Ovary (tissue), 10 donors: ENCODE measurements at places on chromosomes 2 and 18. TPM values are rescaled to one million over a fixed set of nuclear protein-coding genes. Genes with fewer than 3 reads are reported as not detected.

GRCh38 chr2:12151716-12152115 is 405.3 kb downstream of the LPIN1 start:
- no peak for DNase-seq
- H3K27ac ChIP-seq = no peak overlapping the region
- H3K27me3 ChIP-seq = no peaks in the 10 kb centered on the region
- H3K4me1 ChIP-seq = no peaks in the 10 kb centered on the region
- no peaks in the 10 kb centered on the region for H3K36me3 ChIP-seq

DNA sequence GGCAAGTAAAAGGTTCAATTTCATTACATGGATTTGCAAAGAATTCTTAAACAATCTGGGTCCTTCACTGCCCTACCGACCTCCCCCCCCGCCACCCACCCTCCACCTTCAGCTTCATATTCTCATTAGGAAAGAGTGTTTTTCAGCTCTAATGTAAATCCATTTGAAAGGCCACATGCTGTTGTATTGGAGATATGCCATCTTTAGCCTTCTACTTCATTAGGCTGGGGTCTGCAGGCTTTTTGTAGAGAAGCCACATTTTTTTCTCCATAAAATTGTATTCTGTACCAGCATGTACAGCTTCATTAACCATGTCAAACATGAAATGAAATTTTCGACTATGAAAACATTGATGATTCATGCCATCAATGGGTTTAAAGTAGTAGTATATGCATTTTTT is 42.8 kb upstream of the THUMPD2 start:
- H3K27ac ChIP-seq = no peak overlapping the region
- no peaks in the 10 kb centered on the region for H3K36me3 ChIP-seq
- no peaks in the 10 kb centered on the region for H3K4me1 ChIP-seq
- no peak overlapping the region for H3K4me3 ChIP-seq

GRCh38 chr2:39141334-39142271 is 20.8 kb upstream of the SOS1 start:
- no peak overlapping the region for H3K27ac ChIP-seq
- no peaks in the 10 kb centered on the region for H3K36me3 ChIP-seq
- H3K27me3 ChIP-seq = no peaks in the 10 kb centered on the region

- no peaks in the 10 kb centered on the region for H3K27me3 ChIP-seq
- no peak for DNase-seq
- no peaks in the 10 kb centered on the region for H3K36me3 ChIP-seq
- no peak overlapping the region for H3K4me3 ChIP-seq
- H3K27ac ChIP-seq = no peak overlapping the region
Observed at GRCh38 chr18:48728204-48728833, 189.5 kb downstream of the CTIF start.

RETREG2 gene
- 106 TPM for total RNA-seq

DNA sequence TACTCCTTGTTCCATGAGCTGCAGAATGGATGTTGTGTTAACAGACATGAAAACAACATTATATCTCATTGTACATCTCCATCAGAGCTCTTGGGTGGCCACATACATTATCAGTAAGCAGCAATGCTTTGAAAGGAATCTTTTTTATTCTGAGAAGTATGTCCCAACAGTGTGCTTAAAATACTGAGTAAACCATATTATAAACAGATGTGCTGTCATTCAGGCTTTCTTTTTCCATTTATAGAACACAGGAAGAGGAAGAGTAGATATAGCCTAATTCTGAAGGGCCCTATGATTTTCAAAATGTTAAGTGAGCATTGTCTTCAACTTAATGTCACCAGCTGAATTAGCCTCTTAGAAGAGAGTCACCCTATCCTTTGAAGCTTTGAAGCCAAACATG is 44.3 kb upstream of the CABYR start:
- H3K4me1 ChIP-seq = no peaks in the 10 kb centered on the region
- H3K27me3 ChIP-seq = peaks cover under 1% of the 10 kb centered on the region
- DNase-seq = no peak
- no peak overlapping the region for H3K27ac ChIP-seq
- H3K36me3 ChIP-seq = no peaks in the 10 kb centered on the region

- no peak for DNase-seq
- no peak overlapping the region for H3K27ac ChIP-seq
- no peaks in the 10 kb centered on the region for H3K27me3 ChIP-seq
Observed at GRCh38 chr2:235244255-235245220, 249.3 kb upstream of the AGAP1 start.

DNA sequence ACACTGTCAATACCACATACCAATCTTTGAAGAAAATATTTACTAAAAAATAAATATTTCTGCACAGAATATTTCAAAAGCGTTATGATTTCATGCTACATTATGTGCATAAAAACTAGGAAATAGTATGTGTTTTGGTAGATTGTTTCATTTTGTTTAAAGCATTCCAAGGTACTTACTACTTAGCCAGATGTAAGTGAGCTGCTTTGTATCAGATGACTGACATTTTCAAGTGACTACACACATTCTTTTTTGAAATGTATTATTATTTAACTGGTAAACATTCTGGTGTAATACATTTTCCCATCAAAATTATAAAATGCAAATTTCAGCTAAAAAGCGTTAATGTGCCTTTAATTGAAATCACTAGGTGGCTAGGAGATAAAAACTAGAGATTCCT is 21.5 kb downstream of the GCA start:
- no peaks in the 10 kb centered on the region for H3K27me3 ChIP-seq
- no peaks in the 10 kb centered on the region for H3K36me3 ChIP-seq
- no peak overlapping the region for H3K27ac ChIP-seq

PLGLB2 gene
- 1.1 TPM for total RNA-seq

SPRED2 gene
- 25.3 TPM for total RNA-seq

LDLRAD4 gene
- 5.4 TPM for total RNA-seq

SYT4 gene
- total RNA-seq = 2.9 TPM

DNA sequence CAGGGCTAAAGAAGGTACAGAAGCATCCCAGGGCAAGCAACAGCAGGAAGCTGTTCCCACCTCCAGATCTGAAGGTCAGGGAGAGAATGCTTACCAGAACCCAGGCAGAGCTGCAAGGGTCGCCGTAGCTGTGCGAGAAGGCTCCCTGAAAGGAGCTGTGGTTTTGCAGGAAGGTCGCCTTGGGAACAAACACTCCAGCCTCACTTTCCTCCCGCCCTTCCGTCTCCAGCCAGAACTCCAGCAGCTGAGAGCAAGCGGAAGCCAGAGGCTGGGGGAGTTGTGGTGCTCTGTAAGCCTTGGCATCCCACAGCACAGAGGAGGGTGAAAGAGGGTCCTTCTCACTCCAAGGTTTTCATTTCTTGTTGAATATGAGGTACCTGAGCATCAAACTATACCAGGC is 18.3 kb upstream of the ICOS start:
- H3K4me1 ChIP-seq = no peaks in the 10 kb centered on the region
- no peak for DNase-seq
- no peaks in the 10 kb centered on the region for H3K36me3 ChIP-seq
- H3K4me3 ChIP-seq = no peak overlapping the region

C2orf80 gene
- total RNA-seq = not detected

IL36B gene
- total RNA-seq = not detected

FIGN gene
- 13.5 TPM for total RNA-seq

DNA sequence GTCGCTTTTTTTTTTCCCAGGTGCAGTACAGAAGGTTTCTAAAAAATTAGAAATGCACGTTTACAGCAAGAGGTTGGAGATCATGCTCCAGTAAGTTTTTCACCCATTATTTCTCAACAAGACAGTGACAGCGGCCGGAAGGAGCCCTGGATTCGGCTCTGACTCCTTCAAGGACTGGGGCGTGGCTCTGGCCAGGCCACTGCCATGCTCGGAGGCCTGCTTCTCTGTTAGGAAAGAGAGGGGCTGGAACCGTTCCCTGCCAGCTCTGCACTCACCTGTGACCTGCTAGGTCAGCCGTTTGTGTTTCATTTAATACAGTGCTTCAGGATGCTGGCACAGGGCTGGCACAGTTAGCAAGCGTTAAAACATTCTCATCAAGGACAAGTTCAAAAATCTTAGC is 6.7 kb upstream of the IAH1 start:
- H3K4me1 ChIP-seq = no peaks in the 10 kb centered on the region
- H3K27ac ChIP-seq = no peak overlapping the region
- no peak overlapping the region for H3K4me3 ChIP-seq
- no peak for DNase-seq
- no peaks in the 10 kb centered on the region for H3K27me3 ChIP-seq
- H3K36me3 ChIP-seq = no peaks in the 10 kb centered on the region

GRCh38 chr2:45506756-45507155 is 104.3 kb downstream of the SRBD1 start:
- H3K27ac ChIP-seq = no peak overlapping the region
- H3K4me3 ChIP-seq = no peak overlapping the region
- no peaks in the 10 kb centered on the region for H3K36me3 ChIP-seq
- H3K4me1 ChIP-seq = no peaks in the 10 kb centered on the region
